Fibroblast of skin of back (primary cell): ENCODE measurements at places on chromosomes 13 and 19.
A peak's percentile ranks its signal among the peaks of the same experiment; 100 is the strongest.

- peak; percentile 96 for DNase-seq
These were observed 9.3 kb downstream of the EPHX3 start for GRCh38 chr19:15222738-15223648.

GRCh38 chr19:8569066-8569771, 8.0 kb downstream of the MYO1F start:
- DNase-seq: peak; percentile 93

GRCh38 chr13:48393698-48394085, 19.2 kb downstream of the LPAR6 start:
- DNase-seq: no peak

- no peak for DNase-seq
These were observed 12.7 kb upstream of the KL start for GRCh38 chr13:33003458-33004019.

GRCh38 chr19:7778081-7778480, 15.0 kb downstream of the CLEC4M start:
- no peak for DNase-seq

- no peak for DNase-seq
These were observed 11.6 kb upstream of the PLIN3 start for GRCh38 chr19:4879041-4879440.

DNA sequence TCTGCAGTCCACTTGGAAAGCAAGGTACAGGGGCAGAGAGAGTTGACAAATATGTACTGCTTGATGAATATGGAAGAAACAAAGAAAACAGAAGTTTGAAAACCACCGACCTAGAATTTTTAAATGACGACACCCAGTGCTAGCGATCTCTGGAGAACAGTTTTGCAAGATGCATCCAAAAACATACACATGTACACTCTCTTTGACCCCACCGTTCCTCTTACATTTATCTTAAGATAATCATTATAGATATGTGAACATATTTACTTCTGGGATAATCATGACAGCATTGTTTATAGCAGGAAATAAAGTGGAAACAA, 40.8 kb upstream of the IGSF23 start:
- no peak for DNase-seq

DNA sequence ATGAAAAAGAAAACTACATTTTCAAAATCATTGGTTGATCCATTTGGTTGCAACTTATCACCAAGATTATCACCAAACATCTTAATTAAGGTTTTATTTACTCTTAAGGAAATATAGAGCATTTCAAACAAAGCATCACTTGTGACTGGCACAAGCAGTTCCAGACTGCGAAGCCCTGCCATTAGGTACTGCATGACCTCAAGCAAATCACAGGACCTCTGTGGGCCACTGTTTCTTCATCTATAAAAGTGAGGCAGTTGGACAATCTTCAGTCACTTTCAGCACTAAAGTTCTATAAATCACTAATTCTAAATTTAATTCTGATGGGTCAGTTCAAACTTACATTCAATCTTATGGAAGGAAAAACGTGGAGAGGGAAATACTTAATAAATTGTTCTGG, 2.0 kb downstream of the ELF1 start:
- DNase-seq: no peak

GRCh38 chr13:29704648-29705047, 109.2 kb upstream of the SLC7A1 start:
- peak; percentile 25 for DNase-seq

DNA sequence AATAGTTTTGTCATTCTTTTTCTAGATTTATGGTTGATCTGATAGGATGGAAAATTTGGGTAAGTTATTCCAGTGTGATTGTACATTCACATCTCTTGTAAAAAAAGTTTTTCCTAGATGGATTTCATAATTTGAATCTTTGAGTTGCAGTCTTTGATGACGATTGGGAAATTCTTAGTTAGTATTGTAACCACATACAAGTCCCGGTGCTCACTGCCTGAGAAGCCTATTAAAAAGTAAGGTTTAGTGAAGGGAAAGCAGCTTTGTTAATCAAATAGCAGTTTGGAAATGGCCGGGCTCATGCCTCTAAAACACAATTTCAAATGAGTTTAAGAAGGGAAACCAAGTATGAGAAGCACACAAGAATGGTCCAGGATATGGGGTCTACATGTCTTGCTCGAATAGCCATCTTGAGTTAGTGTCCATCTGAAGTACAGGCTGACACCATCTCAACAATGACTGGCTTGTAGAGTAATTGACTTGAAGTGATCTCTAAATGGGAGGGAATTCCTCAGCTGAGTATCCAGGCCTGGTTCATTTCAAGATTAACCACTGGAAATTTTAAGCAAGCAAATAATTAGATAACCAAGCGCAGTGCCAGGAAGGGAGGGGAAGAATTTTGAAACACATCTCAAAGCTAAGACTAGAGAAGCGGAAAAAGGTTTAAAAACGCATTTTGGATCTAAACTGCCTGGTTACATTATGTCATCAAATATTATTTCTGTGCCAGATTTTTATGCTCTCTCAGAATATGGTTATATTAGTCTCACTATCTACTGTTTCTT, 1145.6 kb upstream of the MIR17HG start:
- no peak for DNase-seq

DNA sequence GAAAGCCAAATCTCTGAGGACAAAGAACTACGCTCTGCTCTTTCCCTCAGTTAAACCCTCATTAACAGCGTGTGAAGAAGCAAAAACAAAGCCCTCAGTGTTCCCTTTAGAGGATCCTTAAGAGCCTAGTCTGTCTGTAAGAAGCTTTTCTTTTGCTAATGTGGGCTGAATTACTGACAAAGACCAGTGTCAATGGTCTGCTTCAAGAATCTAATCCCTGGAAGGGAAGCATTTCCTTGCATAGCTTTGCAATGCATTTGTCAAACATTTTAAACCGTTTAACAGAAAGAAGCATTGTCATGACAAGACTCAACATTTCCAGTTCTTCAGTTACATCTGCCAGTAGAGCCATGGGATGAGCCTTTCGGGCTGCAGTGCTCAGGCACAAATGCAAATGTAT, 64.9 kb downstream of the EDNRB start:
- DNase-seq: no peak

- no peak for DNase-seq
These were observed 210.9 kb downstream of the GPC5 start for GRCh38 chr13:91609353-91609752.

DNA sequence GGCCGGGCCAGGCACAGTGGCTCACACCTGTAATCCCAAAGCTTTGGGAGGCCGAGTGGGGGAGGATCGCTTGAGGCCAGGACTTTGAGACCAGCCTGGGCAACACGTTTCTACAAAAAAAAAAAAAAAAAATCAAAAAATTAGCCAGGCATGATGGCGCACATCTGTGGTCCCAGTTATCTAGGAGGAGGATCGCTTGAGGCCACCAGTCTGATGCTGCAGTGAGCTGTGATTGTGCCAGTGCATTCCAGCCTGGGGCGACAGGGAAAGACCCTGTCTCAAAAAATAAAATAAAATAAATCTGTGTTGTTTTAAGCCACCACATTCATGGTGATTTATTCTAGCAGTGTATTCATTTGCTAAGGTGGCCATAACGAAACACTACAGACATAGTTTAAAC, 4.1 kb upstream of the DACT3 start:
- no peak for DNase-seq

- DNase-seq: no peak
These were observed 118.1 kb upstream of the FRY start for GRCh38 chr13:31913459-31913858.

GRCh38 chr13:53068585-53069520, 40.2 kb downstream of the OLFM4 start:
- DNase-seq: no peak

- DNase-seq: peak; percentile 20
These were observed 9.3 kb upstream of the CPAMD8 start for GRCh38 chr19:17035842-17036424.

DNA sequence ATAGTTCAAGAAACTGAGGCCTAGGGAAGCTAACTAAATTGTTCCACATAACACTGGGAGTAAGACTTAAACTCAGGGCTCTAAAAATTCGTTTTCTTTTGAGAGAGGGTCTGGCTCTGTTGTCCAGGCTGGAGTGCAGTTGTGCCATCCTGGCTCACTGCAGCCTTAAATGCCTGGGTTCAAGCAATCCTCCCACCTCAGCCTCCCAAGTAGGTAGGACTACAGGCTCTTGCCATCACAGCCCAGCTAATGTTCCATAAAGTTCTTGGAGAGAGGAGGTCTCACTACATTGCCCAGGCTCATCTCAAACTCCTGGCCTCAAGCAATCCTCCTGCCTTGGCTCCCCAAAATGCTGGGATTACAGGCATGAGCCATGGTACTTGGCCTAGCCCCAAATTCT, 10.7 kb downstream of the ZMYM5 start:
- no peak for DNase-seq

DNA sequence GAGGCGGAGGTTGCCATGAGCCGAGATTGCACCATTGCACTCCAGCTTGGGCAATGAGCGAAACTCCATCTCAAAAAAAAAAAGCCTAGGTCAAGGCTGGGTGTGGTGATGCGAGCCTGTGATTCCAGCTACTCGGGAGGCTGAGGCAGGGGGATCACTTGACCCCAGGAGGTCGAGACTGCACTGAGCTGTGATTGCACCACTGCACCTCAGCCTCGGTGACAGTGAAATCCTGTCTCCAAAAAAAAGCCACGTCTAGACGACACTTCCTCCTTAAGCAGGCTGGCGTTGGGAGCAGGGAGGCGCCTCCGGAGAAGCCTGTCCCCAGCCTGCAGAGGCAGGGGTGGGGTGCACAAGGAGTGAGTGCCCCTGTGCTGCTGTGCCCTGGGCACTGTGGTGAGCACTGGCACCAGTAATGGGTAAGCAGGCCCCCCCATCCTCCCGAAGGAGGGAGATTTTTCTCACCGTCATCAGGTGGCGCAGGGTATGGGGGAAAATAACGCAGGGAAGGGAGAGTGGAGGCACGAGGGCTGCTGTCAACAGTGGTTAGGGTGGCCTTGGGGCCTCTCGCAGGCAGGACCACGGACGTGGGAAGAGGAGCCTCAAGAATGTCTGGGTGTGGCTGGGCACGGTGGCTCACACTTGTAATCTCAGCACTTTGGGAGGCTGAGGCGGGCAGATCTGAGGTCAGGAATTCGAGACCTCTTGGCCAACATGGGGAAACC, 706 bp downstream of the P2RY11 start:
- DNase-seq: no peak

DNA sequence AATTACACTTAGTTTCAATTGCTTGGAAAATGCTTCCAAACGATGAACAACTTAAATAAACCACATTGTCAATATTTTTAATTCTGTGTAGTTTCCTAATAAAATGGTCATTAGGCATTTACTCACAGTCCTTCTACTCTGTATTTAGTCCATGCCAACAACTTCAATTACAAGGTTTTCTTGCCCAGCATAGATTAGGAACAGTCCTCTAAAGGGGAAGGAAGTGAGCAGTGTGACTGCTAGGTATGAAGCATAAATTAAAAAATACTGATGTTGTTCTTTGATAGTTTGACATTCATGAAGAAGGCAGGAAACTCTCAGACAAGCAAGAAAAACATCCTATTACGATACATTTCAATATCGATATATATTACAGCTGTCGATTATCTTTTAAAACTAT, 716.0 kb upstream of the PCDH9 start:
- DNase-seq: no peak

DNA sequence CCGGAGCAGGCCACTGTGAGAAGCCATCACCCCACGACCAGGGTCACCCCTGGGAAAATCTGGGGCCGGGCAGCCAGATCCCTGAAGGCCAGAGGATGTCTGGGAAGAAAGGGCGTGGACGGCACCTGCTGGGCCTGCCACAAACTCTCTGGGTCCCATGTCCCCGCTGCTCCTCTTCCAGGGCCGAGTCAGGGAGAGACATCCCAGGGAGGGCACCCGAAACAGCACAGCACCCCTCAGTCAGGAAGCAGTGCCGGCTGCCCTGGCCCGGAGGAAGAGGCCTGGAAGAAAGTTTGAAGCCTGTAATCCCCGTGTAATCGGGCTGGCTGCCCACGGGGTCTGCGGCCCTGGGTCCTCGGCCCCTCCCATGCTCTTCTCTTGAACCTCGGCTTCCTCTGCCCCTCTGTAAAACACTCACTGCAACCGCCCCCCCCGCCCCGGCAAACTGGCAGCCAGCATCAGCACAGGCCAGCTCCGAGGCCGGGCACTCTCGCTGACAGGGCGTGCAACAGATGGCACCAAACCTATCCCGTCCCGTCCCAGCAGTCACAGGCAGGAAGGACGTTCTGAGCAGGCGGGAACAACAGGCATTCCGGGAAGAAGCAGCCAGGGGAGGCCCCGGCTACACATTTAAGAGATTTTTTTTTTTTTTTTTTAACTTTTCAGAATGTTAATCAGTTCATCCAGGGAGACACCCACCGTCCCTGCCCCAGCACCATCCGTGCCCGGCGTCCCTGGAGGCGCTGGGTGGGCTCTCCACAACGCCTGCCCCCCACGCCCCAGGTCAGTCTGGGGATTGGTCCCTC, 1.5 kb downstream of the SBNO2 start:
- DNase-seq: peak; percentile 78

DNA sequence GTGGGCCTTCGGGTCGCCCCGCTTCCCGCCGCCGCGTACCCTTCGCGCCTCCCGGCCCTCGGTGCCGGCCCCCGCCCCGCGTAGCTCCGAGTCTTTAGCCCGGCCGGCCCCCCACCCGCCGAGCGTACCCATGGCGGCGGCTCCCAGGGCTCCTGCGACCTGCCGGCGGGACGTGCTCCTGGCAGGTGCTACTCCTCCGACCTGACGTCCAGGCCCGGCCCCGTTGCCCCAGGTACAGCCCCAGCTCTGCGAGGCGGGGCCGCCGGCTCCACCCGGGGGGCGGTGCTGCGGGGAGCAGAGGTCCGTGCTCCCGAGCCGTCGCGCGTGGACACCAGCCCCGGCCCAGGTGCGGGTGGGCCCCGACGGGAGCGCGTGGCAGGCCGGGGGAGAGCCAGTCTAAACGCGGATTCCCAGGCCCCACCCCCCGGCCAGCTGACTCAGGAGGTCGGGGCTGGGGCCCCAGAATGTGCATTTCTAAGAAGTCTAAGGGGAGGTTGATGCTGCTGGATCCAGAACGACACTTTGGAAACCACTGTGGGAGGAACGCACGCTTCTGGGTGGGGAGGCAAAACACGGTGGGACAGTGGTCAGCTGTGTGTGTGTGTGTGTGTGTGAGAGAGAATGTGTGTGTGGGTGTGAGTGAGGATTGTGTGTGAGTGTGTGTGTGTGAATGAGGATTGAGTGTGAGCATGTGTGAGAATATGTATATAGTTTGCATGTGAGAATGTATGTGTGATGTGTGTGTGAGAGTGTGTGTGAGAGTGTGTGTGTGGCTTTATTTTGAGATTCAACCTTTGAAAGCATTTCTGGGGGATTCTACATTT, at the start of gene SLC15A1:
Gene SLC15A1 (minus strand): TSS at position 206 of the 824 bp plus-strand sequence. CDS start 74 bp downstream, at position 132.
- DNase-seq: no peak

DNA sequence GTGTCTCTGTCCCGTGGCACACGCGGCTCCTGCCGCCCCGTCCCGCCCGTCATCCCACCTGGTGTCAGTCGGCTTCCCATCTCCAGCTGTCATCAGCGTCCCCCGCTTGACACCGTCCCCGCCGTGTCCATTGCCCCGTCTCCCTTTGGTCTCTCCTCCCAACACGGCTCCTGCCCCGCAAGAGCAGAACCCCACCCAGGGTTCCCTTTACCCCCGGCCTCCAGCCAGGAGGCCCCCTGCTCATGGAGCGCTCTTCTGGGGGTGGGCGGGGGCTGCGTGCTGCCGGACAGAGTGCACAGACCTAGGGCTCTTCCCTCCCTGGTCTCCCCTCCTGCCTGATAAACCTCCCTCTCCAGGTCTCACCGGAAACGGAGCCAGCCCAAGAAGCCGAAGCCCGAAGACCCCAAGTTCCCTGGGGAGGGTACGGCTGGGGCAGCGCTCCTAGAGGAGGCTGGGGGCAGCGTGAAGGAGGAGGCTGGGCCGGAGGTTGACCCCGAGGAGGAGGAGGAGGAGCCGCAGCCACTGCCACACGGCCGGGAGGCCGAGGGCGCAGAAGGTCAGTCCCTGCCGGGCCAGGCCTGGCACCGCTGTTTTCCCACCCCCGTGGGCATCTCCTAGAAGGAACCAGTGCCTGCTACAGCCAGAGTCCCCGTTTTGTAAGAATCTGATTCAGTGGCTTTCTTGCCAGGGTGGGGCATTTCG, 150.5 kb downstream of the KDM4B start:
- no peak for DNase-seq
